ENCODE measurements at places on chromosomes 7 and 10. TPM values are rescaled to one million over a fixed set of nuclear protein-coding genes. Genes with fewer than 3 reads are reported as not detected.

DNA sequence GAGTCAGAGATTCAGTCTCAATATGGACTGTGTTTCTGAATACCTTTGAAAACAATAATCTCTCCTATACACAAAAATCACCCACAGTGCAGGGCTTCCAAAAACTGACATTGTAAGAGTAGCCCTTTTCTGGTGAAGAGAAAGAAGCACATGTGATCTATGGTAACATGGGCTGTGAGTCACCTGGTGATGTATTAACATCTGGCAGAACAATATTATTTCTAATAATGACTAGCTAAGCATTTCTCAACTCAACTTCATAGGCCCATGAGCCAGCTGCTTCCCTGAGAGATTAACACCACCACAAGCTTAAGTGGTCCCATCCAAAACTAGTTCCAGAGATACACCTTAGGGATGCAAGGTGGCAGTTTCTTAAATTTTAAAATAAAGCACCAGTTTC lies 331.0 kb upstream of the NRP1 start:
- H3K36me3 ChIP-seq: no peaks in the 10 kb centered on the region
- no peak for DNase-seq
- peaks cover 6% of the 10 kb centered on the region for H3K4me1 ChIP-seq
- H3K4me3 ChIP-seq: no peak overlapping the region

Gene ITGA8
- 8.3 TPM for total RNA-seq

DNA sequence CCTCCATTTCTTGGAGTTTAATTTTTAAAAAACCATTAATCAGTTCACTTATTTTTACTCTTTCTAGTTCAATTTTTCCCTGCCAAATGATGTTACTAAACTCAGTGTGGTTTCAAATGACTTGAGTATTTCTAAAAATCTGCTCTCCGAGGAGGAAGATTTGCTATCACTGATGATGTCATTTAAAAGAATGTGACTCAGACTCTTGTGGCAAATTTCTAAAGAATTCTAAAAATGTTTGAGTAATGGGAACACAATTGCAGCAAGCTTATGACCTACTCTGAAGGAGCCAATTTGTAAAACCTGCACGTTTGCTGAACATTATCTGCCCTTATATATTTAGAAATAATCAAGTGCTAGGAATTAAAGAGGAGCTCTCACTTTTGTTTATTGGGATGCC lies 88.6 kb downstream of the SPAG6 start:
- H3K4me1 ChIP-seq: peaks cover 11% of the 10 kb centered on the region
- no peak overlapping the region for H3K4me3 ChIP-seq
- no peaks in the 10 kb centered on the region for H3K36me3 ChIP-seq
- DNase-seq: no peak
- H3K27ac ChIP-seq: no peak overlapping the region
- peaks cover 7% of the 10 kb centered on the region for H3K27me3 ChIP-seq

Gene HMX3
- not detected for total RNA-seq

- no peak overlapping the region for H3K4me3 ChIP-seq
- no peaks in the 10 kb centered on the region for H3K36me3 ChIP-seq
- no peak overlapping the region for H3K27ac ChIP-seq
- H3K4me1 ChIP-seq: no peaks in the 10 kb centered on the region
- no peak for DNase-seq
Observed at GRCh38 chr7:112272921-112273561, 66.5 kb downstream of the ZNF277 start.

Gene SEM1
- 51.6 TPM for total RNA-seq

DNA sequence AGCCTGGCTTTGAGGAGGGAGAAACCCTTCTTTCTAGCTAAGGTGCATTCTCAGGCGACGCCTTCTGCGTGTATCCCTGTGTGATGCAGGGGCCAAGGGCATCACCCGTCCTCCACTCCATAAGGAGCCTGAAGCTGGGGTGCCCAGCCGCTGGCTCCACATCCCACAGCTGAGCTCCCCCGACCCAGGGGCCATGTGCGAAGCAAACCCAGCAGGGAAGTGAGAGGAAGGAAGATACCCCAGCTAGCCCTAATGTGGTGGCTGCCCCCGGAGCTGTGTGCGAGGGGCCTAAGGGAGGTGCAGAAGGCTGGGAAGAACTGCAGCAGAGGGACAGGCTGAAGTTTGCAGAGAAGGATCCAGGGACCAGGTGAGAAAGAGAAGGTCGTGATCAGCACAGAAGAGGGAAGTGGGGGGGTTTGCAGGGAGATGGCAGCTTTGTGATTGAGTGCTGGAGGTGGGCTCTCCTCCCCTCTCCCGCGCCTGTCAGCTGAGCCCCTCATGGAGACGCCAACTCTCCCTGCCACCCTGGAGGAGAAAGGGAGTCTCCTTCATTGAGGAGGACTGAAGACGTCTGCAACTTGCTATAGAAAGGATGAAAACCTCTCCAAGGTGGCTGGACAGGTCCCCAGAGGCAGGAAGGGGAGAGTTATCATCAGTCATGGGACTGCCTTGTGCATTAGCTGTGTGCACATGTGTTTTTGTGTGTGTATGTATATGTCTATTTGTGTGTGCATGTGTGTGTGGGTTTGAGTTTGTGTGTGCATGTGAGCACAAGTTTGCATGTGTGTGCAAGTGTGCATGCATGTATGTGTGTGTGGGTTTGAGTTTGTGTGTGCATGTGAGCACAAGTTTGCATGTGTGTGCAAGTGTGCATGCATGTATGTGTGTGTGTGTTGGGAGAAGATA lies 3.5 kb upstream of the CALML5 start:
- no peak overlapping the region for H3K27ac ChIP-seq
- no peaks in the 10 kb centered on the region for H3K4me1 ChIP-seq
- H3K27me3 ChIP-seq: no peaks in the 10 kb centered on the region
- no peaks in the 10 kb centered on the region for H3K36me3 ChIP-seq
- H3K4me3 ChIP-seq: no peak overlapping the region

All from adrenal gland (tissue), 19 donors.